GM13977 (cell line): ENCODE measurements at places on chromosomes 4 and X.
A peak's percentile ranks its signal among the peaks of the same experiment; 100 is the strongest.

GRCh38 chrX:24243188-24243587 lies 70.7 kb downstream of the SUPT20HL2 start:
- no peak for DNase-seq

DNA sequence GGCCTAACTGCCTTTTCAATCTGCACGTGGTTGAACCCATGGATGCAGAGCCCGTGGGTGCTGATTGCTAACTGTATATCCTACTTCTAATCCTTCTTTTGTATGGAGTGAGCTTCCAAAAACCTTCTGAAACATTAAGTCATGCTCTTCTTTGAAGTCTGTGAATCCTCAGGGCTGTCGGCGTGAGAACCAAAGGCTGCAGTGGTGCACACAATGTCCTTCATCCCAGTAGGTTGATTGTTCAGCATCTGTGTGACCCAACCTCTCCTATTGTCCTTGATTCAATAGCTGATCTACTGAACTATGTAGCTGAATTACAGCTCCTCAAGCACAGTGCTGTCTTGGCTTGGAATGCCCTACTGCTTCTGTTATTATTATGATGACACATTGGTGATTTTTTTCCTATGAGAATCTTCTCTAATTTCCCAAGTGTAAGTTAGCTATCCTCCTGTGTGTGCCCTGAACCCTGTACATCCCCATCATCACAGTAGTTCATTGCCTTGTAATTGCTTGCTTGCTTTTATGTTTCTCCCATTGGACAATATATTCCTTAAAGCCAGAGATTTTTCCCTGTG lies 294.6 kb downstream of the TRIML1 start:
- DNase-seq = no peak

GRCh38 chrX:129553619-129554288 lies 13.7 kb downstream of the OCRL start:
- DNase-seq = peak; percentile 31

DNA sequence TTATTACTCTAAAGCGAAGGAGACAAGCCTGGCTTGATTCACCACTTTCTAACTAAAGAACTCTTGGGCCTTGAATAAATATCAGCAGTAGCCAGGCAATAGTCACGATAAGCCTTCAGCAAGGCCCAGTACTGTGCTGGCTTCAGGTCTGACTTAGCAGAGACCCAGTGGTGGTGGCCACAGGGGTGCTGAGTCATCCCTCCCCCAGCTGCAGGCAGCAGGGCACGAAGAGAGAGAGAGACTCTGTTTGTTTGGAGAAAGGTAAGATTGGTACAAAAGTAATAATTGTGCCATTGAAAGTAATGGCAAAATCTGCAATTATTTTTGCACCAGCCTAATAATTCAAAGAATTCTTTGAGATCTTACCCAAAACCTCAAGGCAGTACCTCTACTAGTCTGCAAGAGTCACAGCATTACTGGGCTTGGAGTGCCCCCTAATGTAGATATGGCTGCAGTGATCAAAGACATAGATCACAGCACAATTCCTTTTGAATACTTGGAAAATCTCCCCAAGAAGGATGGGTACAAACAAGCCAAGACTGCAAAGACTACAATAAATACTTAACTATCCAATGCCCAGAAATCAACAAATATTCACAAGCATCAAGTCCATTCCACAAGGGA lies 159.5 kb upstream of the USP38 start:
- DNase-seq = no peak

- no peak for DNase-seq
Observed at GRCh38 chr4:78622253-78622979, 70.8 kb downstream of the ANXA3 start.

- peak; percentile 53 for DNase-seq
Observed at GRCh38 chr4:140372751-140373327, 607 bp upstream of the SCOC start.

DNA sequence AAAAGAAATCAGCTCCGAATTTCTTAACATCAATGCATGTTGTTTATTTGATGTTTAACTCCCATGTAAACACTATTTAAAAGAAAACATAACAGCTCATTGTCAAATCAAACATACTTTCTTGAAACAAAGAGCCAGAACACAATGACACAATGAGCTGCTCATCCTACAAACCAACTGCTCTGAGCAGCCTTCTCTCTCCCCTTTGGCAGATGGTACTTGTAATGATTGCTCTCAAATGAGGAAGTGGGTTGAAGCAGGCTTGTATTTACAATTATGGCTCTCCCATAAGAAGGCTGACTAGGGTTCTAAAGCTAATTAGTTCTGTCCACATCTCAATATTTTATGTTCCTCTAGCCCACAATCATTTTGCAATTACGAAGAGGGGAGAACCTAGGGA lies 637.8 kb upstream of the ADGRL3 start:
- no peak for DNase-seq

GRCh38 chrX:121456315-121456714 lies 408.9 kb downstream of the GLUD2 start:
- DNase-seq = no peak

- DNase-seq = peak; percentile 4
Observed at GRCh38 chr4:180280076-180280475, 1963.1 kb upstream of the TENM3 start.

DNA sequence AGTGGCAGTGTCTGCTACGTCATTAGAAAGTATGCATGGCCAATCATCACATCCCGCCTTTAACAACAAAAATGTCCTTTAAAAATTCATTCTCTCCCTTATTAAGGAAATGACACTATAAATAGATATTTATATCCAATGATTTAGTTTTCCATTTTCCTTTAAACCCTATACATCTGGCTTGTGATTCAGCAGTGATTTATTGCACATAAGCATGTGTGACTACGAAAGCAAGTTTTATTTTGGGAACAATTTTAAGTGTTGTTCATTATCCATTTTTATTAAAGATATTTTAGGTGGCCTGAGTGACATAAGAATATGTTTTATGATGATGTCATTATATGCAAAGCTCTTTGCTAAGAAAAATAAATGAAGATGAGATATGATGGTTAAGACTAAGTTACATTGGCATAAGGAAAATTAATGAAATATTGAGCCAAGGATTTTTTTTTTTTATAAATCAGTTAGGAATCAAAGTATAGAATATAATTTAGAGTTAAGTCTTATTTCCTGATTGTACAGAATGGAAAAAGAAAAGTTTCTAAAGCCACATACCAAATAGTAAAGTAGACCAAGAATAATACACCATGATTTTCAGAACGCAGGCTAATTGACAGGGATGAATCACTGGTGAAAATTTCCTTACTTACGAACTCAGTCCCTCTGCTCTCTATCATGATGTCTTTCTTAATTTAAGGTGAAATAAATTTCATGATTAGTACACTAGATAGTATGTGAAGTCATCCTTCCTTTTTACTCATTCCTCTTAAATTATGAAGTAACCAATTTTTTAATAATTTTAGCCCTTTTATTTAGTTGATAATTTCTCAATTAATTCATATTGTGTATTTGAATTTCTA lies 822.4 kb downstream of the FAT4 start:
- DNase-seq = no peak

- no peak for DNase-seq
Observed at GRCh38 chr4:114924311-114924710, 189.1 kb downstream of the NDST4 start.

DNA sequence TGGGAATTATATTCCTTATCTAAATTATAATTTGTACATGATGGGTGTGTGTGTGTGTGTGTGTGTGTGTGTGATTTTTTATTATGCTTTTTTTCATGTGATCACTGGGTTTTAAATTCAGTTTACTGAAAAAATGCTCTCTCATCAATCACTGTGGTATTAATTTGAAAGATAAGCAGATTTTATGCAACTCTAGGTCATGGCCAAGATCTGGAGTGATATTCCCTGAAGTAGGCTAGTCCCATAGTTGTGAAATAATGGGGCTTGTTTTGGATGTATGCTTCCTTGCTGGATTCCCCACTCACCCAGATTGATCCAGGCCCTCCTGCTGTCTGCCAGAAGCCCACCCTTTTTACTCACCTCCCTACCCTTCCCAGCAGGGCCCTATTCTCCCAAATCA lies 22.0 kb upstream of the PGRMC2 start:
- no peak for DNase-seq

GRCh38 chr4:41939016-41939626 lies 3.9 kb downstream of the TMEM33 start:
- DNase-seq = no peak
